Mesothelial cell of epicardium (in vitro differentiated cells): ENCODE measurements at places on chromosomes 7 and 10. TPM values are rescaled to one million over a fixed set of nuclear protein-coding genes. Genes with fewer than 3 reads are reported as not detected.

CPN1 gene
- total RNA-seq = not detected in 3 replicates

SPDYE8 gene
- 0.11 TPM in 1 of 3 replicates, not detected in the others for total RNA-seq

COL1A2 gene
- total RNA-seq = 2,538 to 2,739 TPM (median 2,734 TPM) in 3 replicates

RELN gene
- 7.3 to 9.7 TPM (median 8.6 TPM) in 3 replicates for total RNA-seq
